Neural crest cell (in vitro differentiated cells): ENCODE measurements at places on chromosomes 16 and 17.

GRCh38 chr17:55037828-55038227 is 69.3 kb downstream of the STXBP4 start:
- DNase-seq: no peak

DNA sequence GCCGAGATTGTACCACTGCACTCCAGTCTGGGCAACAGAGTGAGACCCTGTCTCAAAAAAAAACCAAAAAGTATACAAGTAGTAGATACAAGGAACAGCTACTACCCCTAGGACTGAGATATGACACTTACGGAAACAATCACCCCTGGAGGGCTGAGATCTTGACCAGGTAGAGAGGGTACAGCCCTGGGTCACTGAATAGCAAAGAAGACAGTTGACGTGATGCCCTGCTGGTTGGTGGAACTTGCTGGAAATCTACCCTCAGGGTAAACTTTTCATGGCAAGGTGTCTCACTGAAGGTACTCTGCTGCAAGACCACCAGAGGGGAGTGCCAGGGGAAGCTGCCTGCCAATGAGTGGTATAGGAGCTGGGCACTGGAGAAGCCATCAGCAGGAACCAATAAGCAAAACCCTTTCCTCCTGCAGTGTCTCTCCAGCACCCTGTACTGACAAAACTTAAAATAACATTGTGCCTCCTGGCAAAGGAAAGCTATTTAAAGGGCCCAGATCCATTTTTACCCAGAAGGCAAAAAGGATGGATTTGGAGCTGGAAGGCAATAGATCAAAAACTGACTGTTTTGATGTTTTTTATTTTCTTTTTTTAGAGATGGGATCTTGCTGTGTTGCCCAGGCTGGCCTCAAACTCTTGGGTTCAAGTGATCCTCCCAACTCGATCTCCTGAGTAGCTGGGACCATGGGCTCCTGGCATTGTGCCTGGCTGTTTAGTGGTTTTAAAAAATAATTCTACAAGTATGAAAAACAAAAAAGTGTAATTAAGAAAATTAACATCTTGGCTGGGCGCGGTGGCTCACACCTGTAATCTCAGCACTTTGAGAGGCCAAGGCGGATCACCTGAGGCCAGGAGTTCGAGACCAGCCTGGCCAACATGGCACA is 11.3 kb upstream of the PDXDC1 start:
- DNase-seq: no peak

- DNase-seq: no peak
Observed at GRCh38 chr17:65074778-65075250, 18.3 kb upstream of the GNA13 start.

DNA sequence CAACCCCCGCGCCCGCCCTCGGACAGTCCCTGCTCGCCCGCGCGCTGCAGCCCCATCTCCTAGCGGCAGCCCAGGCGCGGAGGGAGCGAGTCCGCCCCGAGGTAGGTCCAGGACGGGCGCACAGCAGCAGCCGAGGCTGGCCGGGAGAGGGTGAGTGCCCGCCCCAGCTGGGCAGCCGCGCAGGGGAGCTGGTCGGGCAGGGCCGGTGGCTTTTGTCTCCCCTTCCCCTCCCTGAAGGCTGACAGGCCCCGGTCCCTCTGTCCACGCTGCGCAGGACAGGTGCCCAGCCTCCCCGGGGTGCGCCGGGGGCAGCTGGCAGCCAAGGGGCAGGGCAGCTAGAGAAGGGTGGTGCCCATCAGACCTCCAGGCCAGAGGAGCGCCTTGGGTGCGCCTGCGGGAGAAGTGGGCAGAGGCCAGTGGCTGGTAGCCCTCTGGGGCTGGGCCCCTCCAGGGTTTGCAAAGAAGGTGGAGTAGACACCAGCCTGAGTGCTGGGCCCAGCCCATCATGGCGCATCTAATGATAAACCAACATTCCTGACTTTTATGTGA is 278 bp downstream of the ITGB4 start:
- DNase-seq: no peak

DNA sequence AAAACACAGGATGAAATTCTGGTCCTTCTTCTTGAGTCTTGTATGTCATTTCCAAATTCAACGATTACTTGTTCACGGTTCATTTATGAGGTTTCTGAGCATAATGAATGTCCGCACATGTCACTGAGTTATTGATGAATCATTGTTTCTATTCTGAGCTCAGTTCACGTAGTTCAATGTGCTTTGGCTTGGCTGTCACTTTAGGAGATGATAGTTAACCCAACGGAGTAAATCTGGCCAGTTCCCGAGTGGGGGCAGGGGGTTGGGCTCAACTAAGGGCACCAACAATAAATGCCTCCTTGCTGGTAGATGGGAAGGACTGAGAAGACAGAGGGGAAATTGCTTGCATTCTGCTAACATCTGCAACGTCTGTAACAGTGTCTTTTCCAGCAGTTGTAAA is 239.4 kb upstream of the HSBP1 start:
- no peak for DNase-seq

DNA sequence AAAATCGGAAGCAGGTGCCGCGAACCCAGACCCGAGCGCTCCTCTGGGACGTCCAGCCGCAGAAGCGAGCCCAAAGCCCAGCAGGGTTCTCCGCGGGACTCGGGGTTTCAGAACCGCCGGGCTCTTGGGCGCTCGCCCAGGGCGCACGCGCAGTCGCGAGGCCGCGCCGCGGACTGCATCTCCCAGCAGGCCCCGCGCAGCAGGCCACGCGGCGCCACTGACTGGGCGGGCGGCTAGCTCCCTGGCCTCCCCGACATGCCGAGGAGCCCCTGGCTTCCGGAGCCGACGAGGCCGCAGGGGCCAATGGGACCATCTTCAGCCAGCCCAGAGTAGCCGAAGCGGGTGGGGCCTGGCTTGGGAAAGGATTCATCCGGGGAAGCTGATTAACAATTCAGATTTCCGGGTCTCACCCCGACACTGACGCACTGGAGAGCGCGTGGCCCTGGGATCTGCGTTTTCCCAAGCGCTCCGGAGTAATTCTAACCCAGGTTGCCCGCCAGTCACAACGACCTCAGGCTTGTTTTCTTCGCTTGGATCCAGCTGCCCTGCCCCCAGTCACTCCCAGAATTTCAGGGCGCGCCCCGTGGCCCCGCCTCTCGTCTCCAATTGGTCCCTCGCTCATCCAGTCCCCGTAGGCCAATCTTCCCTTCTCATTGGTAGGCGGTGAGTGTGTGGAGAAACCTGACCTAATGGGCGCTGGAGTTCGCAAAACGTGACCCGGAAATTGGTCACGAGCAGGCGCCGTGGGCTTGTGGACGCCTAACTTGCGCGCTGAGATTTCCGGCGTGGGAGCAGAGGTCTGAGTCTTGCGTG is at the start of gene ZNF263:
Gene ZNF263 (plus strand): TSS at position 762 of the 813 bp plus-strand sequence. CDS start 328 bp downstream, outside the sequence.
- peak; percentile 83 for DNase-seq

DNA sequence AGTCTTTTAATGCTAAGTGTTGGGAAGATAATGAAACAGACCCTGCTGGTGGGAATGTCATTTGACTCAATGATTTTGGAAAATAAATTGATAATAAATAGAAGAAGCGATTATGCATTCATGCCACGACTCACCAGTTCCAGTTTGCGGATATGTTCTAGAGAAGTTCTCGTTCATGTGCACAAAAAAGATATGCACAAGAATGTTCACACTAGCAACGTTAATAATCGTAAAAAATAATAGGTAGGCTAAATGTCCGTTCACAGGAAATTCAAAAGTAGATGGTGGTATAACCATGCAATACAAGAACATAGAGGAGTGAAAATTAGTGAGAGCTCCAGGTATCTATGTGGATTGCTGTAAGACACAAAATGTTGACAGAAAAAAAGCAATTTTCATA is 59.8 kb downstream of the NACA2 start:
- no peak for DNase-seq

- DNase-seq: no peak
Observed at GRCh38 chr17:3884188-3884587, 8.7 kb downstream of the CAMKK1 start.

DNA sequence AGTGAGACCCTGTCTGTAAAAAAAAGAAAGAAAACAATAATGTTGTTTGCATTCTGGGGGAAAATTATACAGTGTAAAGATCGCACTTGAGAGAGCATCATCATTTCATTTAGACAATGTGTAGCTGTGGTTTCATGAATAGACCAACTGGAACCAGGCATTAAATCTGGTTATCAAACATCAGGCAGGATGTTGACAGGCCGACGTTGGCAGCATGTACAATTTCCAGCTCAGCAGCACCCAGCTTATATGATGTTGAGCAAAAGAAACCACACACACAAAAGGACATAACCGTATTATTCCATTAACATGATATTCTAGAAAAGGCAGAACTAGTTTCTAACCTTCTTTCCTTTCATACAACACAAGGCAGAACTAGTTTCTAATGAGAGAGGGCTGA is 5.8 kb downstream of the MARVELD3 start:
- DNase-seq: no peak

GRCh38 chr16:85689950-85690320 is 1.2 kb upstream of the GINS2 start:
- no peak for DNase-seq

DNA sequence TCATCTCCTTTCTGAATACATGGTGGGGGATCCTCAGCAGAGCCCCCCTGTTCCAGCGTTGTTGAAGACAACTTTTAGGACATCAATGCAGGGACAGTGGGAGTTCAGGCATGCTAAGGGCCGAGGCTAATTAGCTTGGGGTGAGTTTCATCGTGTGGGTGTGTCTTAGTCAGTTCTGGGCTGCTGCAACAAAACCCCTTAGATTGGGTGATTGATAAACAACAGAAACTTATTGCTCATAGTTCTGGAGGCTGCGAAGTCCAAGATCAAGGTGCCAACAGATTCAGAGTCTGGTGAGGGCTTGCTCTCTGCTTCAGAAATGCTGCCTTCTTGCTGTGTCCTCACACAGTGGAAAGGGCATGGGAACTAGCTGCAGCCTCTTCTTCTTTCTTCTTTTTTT is 214.0 kb downstream of the NTN1 start:
- no peak for DNase-seq

DNA sequence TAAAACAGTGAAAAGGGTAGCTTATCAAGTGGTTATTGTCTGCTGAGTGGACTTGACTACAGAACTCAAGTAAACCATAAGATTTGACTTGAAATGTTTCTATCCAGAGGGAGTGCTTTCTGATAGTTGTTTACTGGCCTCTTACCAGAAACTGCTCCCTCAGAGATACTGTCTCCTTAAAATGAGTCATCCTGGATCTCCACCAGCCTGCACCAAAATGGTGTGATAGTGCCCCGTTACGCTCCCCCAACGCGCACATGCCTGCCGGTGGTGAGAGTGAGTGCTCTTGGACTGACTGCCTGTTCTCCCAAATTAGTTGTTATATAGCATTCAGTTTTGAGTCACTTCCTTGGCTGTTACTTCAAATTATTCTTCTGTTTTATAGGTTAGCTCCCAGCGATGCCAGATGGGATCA is 22.9 kb downstream of the PRCD start:
- no peak for DNase-seq

GRCh38 chr17:50426814-50427787 is 1.1 kb downstream of the ACSF2 start:
- DNase-seq: no peak

- DNase-seq: no peak
Observed at GRCh38 chr16:83473926-83474650, 333.7 kb upstream of the HSBP1 start.

DNA sequence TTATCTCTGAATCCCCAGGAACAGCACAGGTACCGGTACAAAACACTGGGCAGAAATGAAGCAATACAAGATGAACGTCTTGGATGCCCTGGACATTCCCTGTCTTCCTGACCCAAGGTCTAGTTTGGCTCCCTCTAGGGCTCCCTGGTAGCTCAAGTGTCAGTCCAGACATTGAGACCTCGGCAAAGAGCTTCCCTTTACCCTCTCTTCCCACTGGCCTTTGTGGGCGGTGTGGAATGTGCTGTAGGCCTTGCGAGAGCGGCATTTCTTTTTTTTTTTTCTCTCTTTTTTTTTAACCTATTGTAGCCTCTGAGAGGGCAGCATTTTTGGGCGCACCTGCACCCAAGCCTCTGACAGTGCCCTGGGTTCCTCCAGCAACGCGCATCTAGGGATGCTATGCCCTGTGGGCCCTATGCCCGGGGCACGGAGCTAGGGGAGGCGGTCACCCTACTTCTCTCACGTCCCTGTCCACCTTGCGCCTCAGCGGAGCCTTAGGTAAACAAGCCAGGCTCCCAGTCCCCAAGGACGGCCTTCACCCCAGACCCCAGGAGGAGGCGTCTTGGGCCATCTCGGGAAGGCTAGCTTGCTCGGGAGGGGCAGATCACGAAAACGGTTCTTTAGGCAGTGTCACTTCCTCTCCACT is 1.2 kb upstream of the NFATC3 start:
- DNase-seq: no peak

- DNase-seq: no peak
Observed at GRCh38 chr17:53270936-53271335, 551.8 kb upstream of the KIF2B start.

DNA sequence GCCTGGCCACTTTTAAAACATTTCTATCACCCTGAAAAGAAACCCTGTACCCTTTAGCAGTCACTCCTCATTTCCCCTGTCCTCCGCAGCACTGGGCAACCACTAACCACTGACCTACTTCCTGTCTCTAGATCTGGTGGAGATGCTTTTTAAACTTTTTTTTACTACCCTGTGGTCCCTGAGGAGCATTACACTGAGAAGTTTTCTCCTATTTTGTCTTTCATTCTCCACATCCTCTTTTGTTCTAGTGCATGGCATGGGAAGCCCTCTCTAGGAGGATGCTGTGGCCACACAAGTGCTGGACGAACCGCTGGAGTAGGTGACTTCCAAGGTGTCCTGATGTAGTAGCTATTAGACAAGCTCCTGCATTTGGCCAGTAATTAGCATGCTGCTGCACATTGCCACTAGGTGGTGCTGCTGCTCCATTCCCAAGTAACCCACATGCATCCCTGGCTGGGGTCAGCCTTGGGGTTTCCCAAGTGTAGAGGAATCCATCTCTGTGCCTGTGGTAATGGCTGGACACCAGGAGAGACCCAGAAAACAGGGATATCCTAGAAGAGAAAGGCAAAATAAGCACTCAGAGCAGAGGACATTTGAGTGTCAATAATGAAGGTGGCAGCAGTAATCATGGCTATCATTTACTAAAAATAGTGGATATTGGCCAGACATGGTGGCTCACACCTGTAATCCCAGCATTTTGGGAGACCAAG is 143.8 kb upstream of the CRHR1 start:
- peak; percentile 91 for DNase-seq

GRCh38 chr17:50100921-50101345 is 5.8 kb downstream of the PDK2 start:
- no peak for DNase-seq

DNA sequence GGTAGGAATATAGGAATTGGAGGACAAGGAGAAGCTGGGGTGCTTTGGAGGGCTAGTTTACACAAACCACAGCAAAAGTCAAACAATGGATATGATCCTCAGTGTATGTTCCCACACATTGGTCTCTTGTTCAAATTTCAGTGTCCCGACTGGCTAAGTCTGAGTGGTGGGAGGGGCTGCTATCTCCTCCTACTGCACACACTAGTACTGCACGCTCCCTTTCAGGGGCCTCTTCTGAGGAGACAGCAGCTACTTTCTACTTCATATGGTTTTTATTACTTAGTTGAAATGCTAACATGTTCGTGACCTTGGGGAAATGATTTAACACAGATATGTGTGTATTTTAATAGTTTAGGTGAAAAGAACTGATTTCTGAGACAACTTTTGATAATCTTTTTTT is 18.8 kb upstream of the KRT10 start:
- no peak for DNase-seq
